MM.1S (cell line): ENCODE measurements at places on chromosomes 5 and 9.

GRCh38 chr5:133663397-133664054, 51.2 kb upstream of the FSTL4 start:
- DNase-seq, result no peak

GRCh38 chr5:153445875-153446579, 44.4 kb upstream of the GRIA1 start:
- DNase-seq, result no peak

GRCh38 chr9:126379661-126380360, 53.2 kb downstream of the MVB12B start:
- no peak for DNase-seq

DNA sequence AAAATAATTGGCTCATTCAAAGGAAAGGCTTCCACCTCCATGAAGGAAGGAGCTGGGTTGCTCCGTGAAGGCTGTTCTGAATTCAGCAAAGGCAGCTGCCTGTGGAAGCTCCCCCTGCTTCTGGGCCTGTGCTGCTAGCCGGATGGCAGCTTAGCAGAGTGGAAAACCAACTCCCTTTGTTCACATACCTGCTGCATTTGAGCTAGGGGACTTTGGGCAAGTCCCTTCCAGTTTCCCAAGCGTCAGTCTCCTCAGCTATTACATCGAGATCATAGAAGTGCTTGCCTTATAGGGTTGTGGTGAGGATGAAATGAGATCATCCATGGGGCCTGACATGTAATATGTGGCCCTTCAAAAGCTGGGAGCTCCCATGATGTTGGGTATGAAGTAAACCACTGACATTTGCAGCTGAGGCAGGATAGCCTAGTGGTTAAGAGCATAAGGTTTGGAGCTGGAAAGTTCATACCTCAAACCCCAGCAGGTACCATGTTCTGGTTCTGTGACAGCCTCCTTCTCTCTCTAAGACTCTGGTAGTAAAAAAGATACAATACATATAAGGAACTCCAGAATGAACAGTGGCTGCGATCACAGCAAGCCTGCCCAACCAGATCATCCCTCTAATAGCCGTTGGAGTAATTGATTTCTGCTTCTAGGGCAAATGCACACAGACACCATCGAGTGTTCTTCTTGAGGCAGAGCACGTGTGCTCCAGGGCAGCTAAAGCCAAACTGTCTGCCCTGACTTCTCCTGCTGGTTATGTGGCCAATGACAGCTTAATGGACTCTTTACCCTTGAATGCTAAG, 11.0 kb upstream of the DENND1A start:
- no peak for DNase-seq

DNA sequence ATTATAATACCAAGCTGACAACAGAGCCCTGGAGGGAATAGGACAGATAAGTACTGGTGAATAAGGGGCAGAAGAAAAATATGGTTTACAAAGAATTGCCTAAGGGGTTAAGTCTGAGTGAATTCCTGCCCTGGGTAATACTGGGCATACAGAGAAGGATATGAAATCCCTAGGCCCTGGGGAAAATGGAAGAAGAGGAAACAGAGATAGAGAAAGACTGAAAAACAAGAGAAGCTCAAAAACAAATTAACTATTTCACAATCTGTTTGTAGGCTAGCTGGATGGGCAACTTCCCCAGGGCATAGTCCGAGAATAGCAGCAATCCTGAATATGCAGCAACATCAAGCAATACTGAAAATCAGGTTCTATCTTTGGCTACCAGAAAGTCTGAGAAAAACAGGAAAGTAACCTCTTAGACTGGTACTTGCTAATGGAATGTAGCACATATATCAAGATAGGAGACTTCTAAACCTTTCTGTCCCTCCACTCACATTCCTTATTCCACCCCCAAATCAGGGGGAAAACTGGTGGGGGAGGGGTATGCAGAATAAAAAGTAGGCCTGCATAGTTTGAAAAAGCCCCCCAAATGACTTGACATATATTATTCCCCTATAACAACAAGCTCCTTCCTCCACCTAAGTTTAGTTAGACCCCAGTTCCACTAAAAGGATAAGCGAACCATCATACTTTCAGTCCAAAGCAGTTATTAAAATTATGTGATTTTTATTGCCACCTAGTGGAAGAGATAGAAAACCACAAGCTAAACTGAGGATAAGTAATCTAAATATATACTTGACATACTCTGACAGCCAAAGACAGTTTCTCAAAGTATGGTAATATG, 20.6 kb downstream of the SLC38A9 start:
- DNase-seq, result peak; percentile 52

DNA sequence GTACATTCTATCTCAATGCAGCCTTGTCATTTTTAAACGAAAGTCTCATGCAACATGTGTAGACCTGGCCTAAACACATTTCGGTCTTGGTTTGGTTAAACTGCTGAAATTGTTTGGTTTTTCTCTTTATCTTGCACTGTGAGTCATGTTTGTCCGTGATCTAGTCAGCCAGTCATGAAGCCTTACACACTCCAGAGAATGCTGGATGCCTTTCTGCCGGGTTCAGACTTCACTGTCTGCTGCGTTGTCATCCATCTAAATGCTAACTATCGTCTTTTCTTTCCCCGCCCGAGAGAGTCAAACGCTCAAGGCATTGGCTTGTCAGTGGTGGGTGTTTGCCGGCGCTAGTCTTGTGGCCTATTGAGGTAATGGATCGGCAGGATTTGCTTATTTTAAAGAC, 1194.6 kb upstream of the WWC1 start:
- no peak for DNase-seq

GRCh38 chr5:110371725-110372041, 354.8 kb downstream of the TMEM232 start:
- no peak for DNase-seq

DNA sequence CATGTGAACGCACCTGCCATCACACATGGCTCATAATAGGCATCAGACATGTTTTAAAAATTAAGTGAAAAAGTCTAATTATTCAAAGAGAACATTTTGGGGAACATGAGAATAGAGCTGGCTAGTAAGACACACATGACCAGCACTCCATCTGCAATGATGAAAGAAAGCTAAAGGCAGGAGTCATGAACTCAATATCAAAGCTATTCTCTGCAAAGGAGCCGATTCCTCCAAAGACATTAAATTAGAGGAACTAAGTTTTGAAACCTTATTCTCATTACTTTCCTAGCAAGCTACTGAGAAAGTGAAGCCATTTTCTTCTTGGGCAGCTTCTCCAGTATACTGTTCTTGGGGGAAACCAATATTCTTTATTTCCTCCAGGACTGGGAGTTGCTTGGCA, 172.0 kb downstream of the CRB2 start:
- DNase-seq, result no peak
